GM12891 (cell line): ENCODE measurements at places on chromosomes 4 and X.
A peak's percentile ranks its signal among the peaks of the same experiment; 100 is the strongest.

- no peak for DNase-seq
These were observed 792 bp downstream of the PPP1R3F start for GRCh38 chrX:49270249-49270921.

DNA sequence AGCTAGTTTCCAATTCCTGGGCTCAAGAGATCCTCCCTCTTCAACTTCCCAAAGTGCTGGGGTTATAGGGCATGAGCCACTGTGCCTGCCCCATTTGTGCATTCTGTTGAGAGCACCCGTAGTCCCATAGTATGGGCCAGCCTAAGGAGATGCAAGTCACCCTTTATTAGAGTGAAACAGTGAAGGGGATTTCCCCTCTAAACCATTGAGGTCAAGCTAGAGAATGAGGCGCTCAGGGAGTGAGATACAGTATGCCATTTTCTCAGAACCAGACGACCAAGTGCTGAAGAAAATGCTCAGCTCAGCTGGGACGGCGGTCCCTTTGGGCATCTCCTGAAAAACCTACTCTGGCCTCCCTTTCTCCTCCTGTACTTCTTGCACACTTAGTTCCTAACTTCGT is 18.7 kb downstream of the RNF4 start:
- DNase-seq: peak; percentile 38

GRCh38 chr4:116598155-116598979 is 487.0 kb downstream of the TRAM1L1 start:
- DNase-seq: no peak

- no peak for DNase-seq
These were observed 735 bp upstream of the CHRDL1 start for GRCh38 chrX:110796407-110796697.

- DNase-seq: no peak
These were observed 217.3 kb upstream of the GK2 start for GRCh38 chr4:79625361-79625760.
